ENCODE measurements at places on chromosomes 4 and X.

DNA sequence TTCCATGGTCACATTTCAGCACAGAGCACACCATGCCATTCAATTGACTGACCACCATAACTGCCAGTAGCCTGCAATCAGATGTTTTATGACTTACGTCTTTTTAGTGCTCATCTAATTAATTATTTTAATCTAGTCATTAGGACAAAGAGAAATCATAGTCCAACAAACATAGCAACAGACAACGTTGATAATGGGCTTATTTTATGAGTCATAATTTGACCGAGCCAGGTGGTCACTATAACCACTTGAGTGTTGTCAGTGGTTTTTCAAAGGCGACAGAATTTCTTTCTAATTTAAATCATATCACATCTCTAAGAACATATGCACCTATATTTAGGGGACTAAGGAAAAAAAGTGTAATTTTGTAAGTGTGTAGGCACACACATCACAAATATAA, 1.9 kb downstream of the SEC24D start:
- DNase-seq: no peak

- no peak for DNase-seq
These were observed 152.1 kb downstream of the ADGRA3 start for GRCh38 chr4:22363787-22364186.

- no peak for DNase-seq
These were observed 13.5 kb upstream of the CDKN2AIP start for GRCh38 chr4:183430994-183431347.

- no peak for DNase-seq
These were observed 266.6 kb downstream of the NKX6-1 start for GRCh38 chr4:84232309-84233095.

DNA sequence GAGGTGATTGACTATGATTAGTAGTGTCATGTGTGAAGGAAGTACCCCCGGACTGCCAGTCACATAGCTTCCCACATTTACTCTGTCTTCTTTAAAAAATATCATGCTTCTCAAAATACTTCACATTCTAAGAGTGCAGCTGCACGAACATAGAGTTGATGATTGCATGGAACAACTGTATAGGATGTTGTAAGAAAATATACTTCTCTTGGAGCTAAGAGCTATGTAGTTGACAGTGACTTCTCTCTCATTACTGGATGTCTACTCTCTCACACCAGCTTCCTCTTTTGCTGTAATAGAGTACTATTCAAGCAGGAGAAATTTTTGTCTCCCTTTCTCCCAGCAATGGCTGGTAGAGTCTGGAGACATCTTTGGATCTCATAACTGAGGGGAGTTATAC, 99.4 kb upstream of the PUDP start:
- DNase-seq: no peak

Measured in activated T-cell treated with anti-CD3 and anti-CD28 coated beads for 24 hours (primary cell).